Breast epithelium (tissue), 4 donors: ENCODE measurements at places on chromosomes 2 and 18. TPM values are rescaled to one million over a fixed set of nuclear protein-coding genes. Genes with fewer than 3 reads are reported as not detected.

DNA sequence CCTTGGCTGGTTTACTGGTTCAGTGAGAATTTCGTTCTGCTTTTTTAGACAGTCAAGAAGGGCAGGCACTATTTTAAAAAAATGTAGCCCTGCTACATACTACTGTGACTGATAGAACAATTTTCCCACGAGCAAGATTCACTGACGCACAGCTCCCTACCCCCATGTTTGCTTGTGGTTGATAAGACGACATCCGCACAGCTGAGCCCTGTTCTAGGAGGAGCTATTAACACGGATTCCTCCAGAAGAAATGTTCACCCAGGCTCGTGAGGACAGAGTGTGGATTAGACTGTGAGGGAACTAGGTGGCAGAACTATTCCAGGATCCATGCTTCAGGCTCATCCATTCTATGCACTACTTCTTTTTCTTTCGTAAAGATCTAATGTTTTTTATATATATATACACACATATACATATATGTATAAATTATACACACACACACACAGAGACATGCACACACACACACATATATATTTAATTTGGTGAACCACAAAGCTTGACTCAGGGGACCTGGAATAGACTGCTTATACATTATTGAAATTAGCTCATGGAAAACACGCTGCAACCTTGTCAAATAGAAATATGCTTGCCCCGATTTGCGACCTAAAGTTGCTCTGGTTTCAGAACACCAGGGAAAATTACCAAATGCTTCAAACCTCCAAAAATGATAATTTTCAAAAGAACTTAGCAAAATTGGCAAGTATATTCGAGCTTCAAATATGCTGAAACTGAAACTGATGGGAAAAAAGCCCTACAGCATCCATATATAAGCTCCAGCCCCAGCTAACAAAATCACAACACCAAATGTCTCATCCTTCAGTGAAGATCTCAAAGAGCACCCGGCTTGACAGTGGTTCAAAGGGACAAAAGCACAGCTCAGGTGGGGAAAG lies 370.4 kb downstream of the SOCS6 start:
- no peak overlapping the region for H3K27ac ChIP-seq
- no peaks in the 10 kb centered on the region for H3K36me3 ChIP-seq
- no peak for DNase-seq
- H3K27me3 ChIP-seq, result no peaks in the 10 kb centered on the region
- no peak overlapping the region for H3K4me3 ChIP-seq

GRCh38 chr2:19357402-19358241 lies 801 bp downstream of the OSR1 start:
- peak overlapping the region; percentile 92 for H3K27ac ChIP-seq
- peak overlapping the region; percentile 59 for H3K4me3 ChIP-seq
- H3K4me1 ChIP-seq, result no peaks in the 10 kb centered on the region
- H3K36me3 ChIP-seq, result no peaks in the 10 kb centered on the region
- no peaks in the 10 kb centered on the region for H3K27me3 ChIP-seq

The SCG2 gene
- 0.32 TPM for total RNA-seq

DNA sequence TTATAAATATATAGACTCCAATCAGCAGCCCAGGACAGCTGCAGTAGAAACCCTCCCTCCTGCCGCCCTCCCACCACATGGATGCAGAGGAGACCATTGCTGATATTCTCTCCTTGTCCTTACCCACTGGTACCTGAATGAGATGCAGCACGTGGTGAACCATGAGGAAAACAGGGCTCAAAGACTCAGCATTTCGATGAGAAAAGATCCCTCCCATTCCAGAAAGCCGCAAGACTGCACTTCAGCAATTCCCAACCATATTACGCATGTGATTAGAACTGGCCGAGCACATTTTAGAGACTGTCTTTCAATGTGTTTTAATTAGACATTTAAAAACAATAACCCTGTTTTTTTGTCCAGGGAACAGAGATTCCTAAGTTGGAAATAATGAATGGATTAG lies 125.5 kb downstream of the NRP2 start:
- no peaks in the 10 kb centered on the region for H3K27me3 ChIP-seq
- no peaks in the 10 kb centered on the region for H3K4me1 ChIP-seq
- H3K36me3 ChIP-seq, result no peaks in the 10 kb centered on the region
- no peak overlapping the region for H3K4me3 ChIP-seq
- no peak for DNase-seq

The PSMA8 gene
- total RNA-seq, result not detected

- H3K4me3 ChIP-seq, result no peak overlapping the region
- no peaks in the 10 kb centered on the region for H3K4me1 ChIP-seq
- no peaks in the 10 kb centered on the region for H3K36me3 ChIP-seq
- no peaks in the 10 kb centered on the region for H3K27me3 ChIP-seq
Observed at GRCh38 chr2:239113615-239114014, 265.7 kb downstream of the TWIST2 start.

GRCh38 chr2:215410932-215411285 lies 25.0 kb downstream of the FN1 start:
- H3K27me3 ChIP-seq, result no peaks in the 10 kb centered on the region
- no peaks in the 10 kb centered on the region for H3K4me1 ChIP-seq
- no peak overlapping the region for H3K4me3 ChIP-seq

- no peaks in the 10 kb centered on the region for H3K36me3 ChIP-seq
- no peaks in the 10 kb centered on the region for H3K27me3 ChIP-seq
- H3K4me3 ChIP-seq, result no peak overlapping the region
- H3K27ac ChIP-seq, result no peak overlapping the region
- H3K4me1 ChIP-seq, result no peaks in the 10 kb centered on the region
Observed at GRCh38 chr2:129242269-129242668, 737.2 kb upstream of the RAB6C start.

DNA sequence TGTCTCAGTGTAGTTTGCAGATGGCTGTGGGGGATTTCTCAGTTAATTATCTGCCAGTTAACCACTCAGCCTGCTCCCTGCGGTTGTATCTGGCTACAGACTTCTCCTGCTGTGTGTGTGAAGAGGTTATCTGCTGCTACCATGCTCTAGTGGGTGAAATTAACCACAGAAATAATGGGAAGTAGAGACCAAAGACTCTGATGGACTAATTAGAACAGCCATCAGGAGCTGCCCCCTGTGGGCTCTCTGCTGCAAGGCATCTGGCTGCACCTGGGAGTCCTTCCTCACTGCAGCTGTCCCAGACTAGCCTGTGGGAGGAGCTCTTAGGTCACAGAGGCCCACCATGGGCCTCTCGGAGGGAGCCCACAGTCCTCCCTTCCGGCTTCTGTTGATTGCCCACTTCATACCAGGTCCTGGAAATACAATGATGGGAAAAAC lies 66.6 kb downstream of the CTIF start:
- H3K4me1 ChIP-seq, result no peaks in the 10 kb centered on the region
- no peak overlapping the region for H3K27ac ChIP-seq
- no peak overlapping the region for H3K4me3 ChIP-seq
- no peaks in the 10 kb centered on the region for H3K36me3 ChIP-seq

GRCh38 chr2:219573166-219573565 lies 1.1 kb downstream of the INHA start:
- H3K27me3 ChIP-seq, result no peaks in the 10 kb centered on the region
- H3K4me1 ChIP-seq, result no peaks in the 10 kb centered on the region
- no peak overlapping the region for H3K27ac ChIP-seq
- DNase-seq, result no peak

The SLC19A3 gene
- 46.9 TPM for total RNA-seq

GRCh38 chr2:224946895-224947294 lies 95.4 kb downstream of the DOCK10 start:
- no peaks in the 10 kb centered on the region for H3K27me3 ChIP-seq
- H3K4me3 ChIP-seq, result peak overlapping the region; percentile 10
- no peaks in the 10 kb centered on the region for H3K4me1 ChIP-seq
- H3K36me3 ChIP-seq, result no peaks in the 10 kb centered on the region

The TUBA3E gene
- total RNA-seq, result not detected

The SEPTIN10 gene
- 100 TPM for total RNA-seq
